ENCODE measurements at places on chromosomes 6 and 20. TPM values are rescaled to one million over a fixed set of nuclear protein-coding genes. Genes with fewer than 3 reads are reported as not detected.

TFAP2C gene
- 2.8 TPM for total RNA-seq

KCNK15 gene
- 7.4 TPM for total RNA-seq

PRR18 gene
- total RNA-seq, result 0.23 TPM

BPIFA1 gene
- not detected for total RNA-seq

SAMD10 gene
- 8.8 TPM for total RNA-seq

ENPP4 gene
- total RNA-seq, result 5.4 TPM

SCUBE3 gene
- 1.6 TPM for total RNA-seq

PRSS35 gene
- total RNA-seq, result 0.10 TPM

CLVS2 gene
- total RNA-seq, result 1.1 TPM

PRSS16 gene
- total RNA-seq, result 4.7 TPM

DNA sequence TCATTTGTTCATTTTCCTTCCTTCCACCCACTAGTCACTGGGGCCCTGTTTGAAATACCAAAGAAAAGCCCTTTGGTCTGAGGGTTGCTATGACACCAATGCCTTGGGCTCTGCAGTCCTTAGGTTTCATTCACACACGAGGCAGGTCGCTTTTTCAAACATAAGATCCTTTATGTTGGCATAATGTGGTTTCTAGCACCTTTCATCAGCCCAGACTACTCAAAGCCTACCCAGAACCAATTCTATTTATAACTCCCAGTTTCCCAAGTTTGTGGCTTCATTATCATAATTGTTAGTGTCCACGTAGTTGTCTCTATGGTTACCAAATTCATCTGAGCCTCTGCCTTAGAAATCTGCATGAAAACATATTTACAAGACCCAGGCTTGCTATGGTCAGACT, 6.6 kb upstream of the TP53RK start:
- no peak for DNase-seq

DNA sequence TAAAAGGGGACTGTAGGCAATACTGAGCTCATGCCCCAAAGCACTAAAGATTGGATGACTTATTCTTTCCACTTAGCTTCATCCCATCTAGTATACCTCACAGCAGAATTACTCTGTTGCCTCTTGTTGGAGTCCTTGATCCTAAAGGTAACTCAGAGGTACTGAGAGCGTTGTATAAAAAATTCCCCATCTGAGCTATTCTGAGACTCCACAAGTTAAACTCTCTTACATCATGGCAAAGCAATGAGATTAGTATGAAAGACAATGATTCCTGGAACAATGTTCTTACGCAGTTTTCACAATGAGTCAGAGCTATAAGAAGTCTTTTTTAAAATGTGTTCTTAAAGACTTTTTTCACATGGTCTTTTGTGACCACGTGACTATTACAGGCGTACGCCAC, 370.1 kb downstream of the ADGRB3 start:
- DNase-seq, result no peak

DNA sequence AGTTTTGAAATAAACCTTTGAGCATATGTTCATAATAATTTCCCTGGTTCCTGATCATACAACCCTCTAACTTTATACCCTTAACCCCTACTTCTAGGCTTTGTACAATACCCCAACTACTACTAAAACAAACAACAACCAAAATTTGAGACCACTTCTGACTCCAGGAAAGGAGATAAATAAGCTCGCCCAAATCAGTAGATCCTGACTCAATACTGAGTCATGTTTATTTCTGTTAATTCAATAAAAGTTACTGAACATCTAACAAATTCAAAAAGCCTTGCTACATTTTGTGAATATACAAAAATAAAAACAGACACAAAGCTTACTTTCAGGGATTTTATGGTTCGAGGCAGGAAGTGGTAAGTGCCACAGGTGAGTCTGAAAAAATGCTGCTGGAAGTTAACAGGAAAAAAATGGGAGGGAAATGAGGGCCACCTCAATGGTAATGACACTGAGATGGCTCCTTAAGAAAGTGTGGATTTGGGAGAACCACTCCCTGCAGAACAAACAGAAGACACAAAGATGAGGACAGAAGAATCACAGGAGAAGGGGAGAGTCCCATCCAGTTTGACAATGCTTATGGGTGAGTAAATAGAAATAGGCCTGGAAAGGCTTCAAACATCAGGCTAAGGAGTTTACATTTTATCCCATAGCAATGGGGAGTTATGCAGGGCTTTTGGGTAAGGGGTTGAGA, 63.4 kb downstream of the DST start:
- no peak for DNase-seq

DNA sequence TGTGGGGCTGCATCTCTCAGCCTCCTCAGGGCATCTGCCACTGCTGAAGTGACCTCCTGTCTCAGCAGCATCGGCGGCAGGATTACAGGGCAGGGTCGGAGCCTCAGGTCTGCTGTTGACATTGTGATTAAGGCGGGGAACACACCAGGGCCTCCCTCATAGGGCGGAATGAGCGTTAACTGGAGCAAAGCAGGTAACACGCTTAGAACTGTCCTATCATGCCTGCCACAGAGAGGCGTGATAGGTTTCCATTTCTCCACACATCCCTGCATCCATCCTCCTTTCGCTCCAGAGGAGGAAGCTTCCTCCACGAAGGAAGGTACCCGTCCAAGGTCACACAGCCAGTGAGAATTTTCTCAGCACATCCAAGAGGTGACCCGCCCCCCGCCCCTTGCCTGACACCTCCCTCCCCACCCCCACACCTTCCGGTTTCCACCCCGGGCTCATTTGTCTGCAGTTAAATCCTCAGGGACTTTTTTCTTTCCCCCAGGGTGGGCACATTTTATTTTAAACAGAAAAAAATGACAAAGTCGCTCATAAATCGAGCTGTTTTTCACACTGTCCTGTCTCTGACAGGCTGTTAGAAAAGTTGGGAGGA, 200.8 kb downstream of the TFAP2C start:
- DNase-seq, result no peak

DNA sequence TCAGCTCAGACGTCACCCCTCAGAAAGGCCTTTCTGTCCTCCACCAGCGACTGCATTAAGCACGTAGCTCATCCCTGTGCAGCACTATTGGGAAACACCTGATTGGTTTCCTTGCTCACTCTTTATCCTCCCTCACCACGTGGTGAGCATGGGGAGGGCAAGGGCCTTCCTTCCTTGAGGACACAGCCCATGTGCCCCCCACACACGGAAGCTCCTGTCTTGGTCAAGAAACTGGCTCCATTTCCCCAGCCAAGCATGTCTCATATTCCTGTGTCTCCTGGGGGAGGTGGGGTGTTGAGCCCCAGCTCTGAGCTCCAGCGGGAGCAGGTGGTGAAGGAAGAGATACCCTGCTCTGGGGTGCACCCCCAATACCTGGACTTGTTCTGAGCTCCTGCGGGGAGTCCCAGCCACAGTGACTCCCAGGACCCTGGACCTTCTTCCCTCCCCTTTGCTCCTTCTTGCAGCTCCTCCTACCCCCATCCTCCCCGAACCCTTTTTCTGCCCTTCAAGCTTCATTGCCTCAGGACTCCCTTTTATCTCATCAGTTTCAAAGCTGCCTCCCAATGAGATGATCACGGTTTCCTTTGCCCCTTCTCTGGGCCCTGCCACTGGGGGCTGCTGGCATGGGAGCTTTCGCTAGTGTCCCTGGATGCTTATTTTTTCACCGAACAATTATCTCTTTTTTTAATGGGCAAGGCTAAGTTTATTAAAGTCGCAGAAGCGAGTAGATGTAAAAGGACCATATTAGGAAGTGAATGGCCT, 230.1 kb downstream of the TFAP2C start:
- DNase-seq, result no peak

DNA sequence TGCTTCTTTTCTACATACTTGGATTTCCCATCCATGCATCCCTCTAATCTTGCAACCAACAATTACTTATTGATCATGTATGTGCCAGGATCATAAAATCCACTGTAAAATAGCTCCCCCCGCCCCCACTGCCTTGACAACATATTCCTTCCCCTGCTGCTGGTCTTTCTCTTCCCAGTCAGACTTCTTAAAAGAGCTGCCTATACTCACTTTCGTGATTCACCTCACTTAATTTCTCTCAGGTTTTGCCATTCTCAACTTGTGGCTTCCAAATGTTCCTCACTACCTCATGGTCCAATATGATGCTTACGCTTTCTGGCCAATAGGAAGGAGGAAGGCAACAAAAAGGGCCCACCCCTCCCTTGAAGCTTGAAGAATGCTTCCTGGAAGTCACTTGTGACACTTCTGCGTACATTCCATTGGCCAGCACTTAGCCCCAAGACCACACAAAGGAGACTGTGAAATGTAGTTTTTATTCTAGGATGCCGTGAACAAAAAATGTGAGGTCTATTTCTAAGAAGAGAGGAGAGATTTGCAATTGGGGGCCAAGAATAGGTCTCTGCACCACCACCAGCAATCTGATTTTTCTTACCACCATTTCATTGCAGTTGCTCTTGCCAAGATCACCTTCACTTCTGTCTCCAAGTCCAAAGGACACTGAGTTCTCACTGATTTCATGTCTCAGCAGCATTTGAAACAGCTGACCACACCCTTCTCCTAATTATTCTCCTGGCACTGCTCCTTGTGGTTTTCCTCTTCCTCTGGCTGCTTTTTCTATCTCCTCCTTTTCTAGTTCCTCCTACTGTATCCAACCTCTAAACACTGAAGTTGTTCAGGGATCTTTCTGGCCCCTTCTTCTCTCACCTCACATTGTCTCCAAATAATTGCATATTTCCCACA, 30.8 kb downstream of the CD164 start:
- DNase-seq, result no peak

DNA sequence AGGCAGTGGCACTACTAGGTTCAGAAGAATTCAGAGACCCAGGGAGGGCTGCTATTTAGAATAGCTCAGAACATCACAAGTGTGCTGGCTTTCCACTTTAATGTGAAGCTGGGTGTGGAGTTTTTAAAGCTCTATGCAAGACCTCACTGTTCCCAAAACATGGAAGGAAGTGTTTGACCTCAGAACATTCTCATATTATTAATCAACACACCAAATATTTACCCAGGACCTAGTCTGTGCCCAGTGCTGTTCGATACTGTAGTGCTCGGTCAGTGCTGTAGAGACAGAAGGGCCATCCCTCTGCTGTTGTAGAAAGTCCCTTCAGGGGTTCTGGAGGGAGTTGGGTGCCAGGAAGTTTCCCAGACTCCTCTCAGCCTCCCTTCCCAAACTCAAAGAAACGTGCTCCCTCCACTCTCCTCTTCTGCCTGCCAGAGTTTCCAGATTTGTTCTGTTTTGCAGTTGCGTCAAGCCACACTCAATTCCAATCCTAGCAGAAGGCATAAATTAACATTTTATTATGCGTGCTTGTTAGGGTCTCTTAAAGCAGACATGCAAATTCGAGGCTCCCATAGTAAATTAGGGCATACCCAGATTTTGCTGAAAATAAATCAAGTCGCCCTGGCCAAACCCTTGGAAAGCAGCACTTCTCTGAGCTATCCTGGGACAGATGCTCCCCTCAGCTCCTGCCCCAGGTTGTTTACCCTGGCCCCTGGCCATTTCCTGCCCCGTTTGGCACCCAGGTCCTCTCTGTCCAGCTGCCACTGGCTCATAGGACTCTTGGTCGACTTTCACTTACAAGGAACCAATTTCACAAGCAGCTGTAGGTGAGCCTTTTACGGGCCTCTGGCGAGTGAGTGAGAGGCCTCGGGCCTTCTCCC, 248.6 kb downstream of the HIVEP2 start:
- no peak for DNase-seq

- DNase-seq, result no peak
Observed at GRCh38 chr20:10131732-10132345, 86.8 kb upstream of the SNAP25 start.

- DNase-seq, result peak; percentile 64
Observed at GRCh38 chr6:140857739-140858380, 1274.9 kb upstream of the GJE1 start.

- no peak for DNase-seq
Observed at GRCh38 chr6:120384671-120385070, 949.6 kb downstream of the TBC1D32 start.

DNA sequence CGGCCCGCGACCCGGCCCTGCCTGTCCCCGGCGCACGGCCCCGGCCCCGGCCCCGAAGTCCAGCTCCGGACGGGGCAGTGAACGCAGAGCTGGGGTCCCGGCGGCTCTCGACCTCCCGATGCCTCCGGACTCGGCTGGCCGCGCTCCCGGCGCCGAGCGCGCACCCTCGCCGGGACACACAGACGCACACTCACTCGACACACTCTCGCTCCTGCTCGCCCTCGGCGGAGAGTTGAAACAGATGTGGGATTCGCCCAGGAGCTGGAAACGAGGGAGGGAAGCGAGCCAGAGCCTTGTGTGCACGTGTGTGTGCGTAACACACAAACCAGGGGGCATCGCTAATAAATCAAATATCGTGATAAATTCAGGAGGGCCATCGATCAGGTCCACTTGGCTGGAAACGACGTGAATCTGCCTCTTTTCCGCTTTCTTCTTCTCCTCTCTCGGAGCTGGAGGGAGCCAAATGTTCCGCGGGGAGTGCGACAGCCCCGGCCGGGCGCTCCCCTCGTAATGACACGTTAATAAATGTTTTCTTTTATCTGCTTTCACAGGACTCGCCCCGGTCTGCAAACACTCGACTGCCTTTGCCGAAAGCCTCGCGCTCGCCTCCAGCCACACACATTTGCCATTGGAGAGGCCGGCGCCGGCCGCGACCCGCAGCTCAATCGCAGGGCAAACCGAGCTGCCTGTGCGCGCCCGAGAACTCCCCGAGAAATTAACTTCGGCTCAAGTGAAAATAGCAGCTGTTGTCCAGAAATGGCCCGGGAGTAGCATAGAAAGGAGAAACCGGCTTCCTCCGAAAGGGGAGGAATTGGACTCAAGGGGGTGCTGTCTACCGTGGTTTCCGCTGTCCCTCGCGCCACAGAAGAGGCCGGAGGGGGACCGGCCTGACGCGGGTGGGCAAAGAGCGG, 828 bp upstream of the SULF2 start:
- DNase-seq, result no peak

- DNase-seq, result no peak
Observed at GRCh38 chr6:127550403-127550802, 26.6 kb upstream of the C6orf58 start.

DNA sequence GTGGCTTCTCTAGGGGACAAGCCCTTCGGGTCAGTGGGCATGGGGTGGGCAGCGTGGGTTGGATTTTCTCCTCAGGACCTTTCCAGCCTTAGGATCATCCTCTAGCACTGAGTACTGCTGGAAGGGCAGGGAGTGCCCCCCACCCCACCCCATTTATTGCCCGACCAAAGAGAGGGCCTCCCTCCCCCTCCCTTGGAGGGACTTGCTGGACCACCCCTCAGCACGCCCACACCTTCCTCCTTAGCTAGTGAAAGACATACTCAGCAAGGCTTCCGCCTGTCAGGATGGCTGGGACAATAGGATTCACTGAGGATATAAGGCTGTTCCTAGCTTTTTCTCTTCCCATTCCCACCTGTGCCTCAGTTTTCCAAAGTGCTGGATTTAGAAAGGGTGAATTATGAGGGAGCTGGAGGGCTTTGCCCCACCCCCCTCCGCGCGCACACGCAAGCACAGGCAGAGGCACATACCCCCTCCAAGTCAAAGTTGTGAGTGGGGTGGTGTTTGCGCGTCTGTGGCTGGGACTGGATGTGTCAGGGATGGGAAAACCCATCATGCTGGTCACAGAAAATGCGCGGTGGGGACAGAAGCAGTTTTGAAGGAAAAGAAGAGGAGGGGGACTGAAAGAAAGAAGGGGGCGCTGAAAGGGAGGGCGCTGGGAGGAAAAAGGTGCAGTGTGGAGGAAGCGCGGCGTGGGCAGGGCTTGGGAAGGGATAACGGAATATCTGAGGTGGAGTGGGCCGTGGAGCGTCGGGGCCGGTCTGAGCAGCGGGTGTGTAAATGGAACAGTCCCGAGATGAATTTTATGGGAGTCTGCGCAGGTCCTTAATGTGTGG, 693 bp upstream of the SLC29A1 start:
- no peak for DNase-seq

Measured in Panc1 (cell line).